ENCODE measurements at places on chromosomes 16 and 17.
A peak's percentile ranks its signal among the peaks of the same experiment; 100 is the strongest.

DNA sequence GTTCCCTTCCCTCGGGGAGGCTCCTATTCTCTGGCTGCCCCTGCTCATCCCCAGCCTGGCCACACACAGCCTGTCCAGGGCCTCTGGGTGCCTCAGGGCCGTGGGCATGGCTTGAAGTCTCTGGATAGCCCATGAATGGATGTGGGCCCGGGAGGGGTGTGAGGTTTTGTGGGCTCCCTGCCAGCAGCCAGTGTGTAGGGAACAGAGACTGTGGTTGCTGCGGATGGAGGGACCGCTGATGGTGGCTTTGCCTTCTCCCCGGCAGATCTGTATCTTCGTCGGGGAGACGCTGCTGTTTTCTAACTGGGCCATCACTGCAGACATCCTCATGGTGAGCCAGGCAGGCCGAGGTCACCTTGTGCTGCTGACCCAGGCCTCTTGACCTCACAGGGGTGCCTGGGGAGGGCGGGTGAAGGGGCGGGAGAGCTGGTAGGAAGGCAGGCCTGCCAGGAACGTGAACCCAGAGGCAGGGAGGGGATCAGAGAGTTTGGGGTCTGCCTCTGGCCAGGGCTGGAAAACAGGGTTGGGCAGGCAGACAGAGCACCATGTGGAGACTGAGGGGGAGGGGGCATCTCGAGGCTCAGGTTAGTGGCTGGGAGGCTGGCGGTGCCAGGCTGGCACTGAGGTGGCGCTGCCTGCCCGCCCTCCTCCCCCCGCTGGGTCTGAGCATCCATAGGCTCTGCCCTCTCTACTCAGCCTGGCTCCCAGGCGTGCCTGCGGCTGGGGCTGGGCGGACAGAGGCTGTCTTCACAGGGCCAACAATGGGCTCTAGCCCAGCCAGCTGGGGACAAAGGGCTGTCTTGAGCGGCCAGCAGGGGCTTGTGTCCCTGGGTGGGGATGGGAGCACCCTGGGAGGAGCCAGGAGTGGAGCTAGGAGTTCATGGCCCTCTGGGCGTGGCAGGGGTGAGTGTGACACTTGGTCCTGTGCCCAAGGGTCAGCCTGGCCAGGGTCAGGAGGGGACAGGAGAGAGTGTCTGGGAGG is 21.4 kb downstream of the MYBBP1A start:
- DNase-seq, result no peak

DNA sequence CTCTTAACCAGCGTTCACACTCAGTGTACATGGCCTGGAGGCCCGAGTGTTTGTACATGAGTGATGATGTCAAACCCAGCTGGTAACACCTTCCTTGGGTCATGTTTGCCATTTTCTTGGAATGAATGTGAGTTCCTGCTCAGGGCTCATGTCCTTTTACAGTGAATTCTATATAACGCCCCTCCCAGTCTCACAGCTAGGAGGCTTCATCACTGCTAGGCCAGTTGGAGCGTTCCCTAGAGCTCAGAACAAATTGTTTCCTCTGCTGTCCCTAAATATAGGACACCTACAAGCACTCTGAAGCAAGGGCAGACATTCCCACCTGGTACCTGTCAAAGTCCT is 5.5 kb downstream of the TIMM22 start:
- peak; percentile 82 for DNase-seq

GRCh38 chr16:65725156-65725845 is 603.4 kb upstream of the CDH11 start:
- peak; percentile 67 for DNase-seq

- DNase-seq, result no peak
Measured at GRCh38 chr16:87171723-87172122, 145.5 kb downstream of the C16orf95 start.

GRCh38 chr17:17572010-17572785 is 19.3 kb downstream of the PEMT start:
- no peak for DNase-seq

GRCh38 chr17:21124086-21124485 is 2.7 kb upstream of the DHRS7B start:
- DNase-seq, result no peak

DNA sequence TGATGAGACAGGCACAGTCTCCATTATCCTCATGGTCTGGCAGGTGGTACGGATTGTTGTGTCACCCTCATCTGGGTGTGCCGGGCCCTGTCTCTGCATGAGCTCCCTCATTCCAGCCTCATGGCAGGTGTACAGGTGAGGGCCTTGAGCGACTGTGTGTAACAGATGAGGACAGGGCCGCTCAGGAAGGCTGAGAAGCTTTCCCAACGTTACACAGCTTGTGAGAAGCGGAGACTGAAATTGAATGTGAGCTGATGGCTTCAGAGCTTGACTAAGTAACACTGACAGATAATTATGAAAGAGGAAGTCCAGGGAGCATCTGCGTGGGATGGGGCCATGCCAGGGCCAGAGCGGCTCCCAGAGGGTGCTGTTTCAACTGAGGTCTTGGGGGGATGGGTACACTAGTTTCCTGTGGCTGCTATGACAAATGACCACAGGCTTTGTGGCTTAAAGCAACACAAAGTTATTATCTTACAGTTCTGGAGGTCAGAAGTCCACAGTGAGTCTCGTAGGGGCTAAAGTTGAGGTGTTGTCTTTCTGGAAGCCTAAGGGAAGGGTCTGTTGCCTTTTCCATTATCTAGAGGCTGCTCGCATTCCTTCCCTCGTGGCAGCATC is 36.7 kb downstream of the CMIP start:
- peak; percentile 83 for DNase-seq

DNA sequence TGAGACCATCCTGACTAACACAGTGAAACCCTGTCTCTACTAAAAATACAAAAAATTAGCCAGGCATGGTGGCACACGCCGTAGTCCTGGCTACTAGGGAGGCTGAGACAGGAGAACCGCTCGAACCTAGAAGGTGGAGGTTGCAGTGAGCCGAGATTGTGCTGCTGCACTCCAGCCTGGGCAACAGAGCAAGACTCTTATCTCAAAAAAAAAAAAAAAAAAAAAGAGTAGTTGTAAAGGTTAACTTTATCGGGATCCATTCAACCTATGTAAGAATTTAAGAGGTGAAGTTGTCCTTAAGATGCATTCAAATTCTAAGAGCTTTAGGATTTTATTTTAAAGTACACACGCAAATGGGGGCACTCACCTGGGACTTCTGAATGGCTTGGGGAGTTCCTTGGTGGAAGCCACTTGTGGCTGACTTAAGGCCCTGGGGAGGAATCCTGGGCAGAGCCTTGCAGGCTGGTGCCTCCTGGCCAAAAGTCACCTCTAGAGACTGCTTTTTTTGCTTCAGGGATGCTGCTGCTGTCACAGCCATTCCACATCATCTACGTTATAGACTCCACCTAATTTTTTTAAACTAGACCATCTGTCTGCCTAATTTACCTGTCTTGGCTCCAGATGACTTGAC is 3.3 kb downstream of the CTCF start:
- DNase-seq, result no peak

DNA sequence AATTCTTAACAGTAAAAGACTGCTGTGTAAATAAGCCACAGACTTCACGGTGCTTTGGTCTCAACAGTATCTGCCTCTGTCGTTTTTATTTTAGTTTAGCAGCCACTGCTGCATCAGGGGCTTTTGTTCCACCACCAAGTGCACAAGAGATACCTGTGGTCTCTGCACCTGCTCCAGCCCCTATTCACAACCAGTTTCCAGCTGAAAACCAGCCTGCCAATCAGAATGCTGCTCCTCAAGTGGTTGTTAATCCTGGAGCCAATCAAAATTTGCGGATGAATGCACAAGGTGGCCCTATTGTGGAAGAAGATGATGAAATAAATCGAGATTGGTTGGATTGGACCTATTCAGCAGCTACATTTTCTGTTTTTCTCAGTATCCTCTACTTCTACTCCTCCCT is 7.9 kb downstream of the HERPUD1 start:
- DNase-seq, result no peak

DNA sequence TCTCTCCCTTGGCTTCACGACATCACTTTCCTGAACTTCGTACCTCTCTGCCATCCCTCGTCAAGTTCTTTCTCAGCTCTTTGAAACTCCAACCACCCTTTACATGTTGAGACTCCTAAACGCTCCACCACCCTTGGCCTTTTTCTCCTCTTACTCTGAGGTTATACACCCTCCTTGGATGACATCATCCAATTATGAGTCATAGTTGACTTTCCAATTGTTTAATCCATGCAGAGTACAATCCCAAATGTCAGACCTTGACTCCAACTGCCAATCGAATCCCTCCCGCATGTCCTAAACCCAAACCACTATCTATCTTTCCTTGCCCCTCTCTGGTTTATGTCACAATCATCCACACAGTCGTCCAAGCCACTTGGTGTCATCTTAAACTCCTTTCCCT is 18.4 kb upstream of the C16orf82 start:
- DNase-seq, result no peak

DNA sequence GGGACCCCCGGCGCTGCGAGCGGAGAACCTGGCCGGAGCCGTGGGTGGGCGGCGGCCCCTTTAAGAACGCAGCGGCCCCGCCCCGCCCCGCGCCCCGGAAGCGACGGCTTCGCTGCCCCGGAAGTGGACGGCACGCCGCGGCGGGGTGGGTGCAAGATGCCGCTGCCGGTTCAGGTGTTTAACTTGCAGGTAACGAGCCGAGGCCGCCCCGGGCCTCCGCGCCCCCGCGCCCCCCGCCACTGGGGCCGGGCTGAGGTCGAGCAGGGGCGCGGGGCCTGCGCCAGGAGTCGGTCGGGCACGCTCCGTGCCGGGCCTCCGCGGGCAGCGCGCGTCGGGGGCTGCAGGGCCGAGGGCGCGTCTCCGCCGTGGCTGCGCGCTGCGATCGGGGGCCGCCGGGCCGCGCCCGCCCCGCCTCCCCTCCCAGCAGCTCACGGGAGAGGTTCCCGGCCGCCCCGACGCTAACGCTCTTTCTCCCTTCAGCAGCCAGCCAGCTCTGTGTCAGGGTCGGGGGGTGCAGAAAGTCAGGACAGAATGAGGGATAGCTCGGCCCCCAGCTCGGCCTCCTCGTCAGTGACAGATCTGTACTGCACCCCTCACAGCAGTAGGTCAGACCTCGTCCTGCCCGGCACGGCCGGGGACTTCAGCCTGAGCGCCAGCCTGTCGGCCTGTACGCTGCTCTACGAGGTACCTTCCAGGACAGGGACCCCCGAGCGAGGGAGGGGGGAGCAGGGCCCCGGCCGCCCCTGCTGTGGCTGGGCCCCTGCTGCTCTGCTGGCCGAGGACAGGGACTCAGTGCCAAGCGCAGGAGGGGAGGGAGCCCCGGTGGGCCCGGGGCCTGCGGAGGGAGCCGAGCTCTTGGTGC is at the start of the genes GPS1 and RFNG:
Gene GPS1, plus strand, starts transcription at position 123 of the 862 bp plus-strand sequence. Its CDS starts 34 bp downstream, at position 157.
Gene RFNG, minus strand, starts transcription at position 36 of the 862 bp plus-strand sequence. CDS start 45 bp downstream, outside the sequence.
- DNase-seq, result peak; percentile 62

- DNase-seq, result no peak
Measured at GRCh38 chr16:23578101-23578830, 17.9 kb downstream of the NDUFAB1 start.

DNA sequence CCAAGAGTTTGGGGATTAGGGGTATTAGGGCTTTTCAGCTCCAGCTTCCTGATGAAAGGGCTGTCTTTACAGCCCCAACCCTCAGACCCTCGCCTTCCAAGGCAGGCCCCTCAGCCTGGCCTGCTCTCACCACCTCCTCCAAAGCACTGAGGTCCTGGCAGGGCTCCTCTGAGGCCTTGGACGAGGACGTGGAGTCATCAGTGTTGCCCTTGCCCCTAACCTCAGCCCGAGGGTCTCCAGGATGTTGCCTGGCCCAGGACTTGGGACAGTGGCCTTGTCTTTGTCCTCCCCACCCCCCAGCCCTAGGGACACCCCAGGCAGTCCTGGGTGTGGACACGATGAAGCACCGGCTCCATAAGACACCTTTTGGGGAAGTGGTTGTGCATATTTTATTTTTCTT is 28.2 kb downstream of the B9D1 start:
- DNase-seq, result no peak

DNA sequence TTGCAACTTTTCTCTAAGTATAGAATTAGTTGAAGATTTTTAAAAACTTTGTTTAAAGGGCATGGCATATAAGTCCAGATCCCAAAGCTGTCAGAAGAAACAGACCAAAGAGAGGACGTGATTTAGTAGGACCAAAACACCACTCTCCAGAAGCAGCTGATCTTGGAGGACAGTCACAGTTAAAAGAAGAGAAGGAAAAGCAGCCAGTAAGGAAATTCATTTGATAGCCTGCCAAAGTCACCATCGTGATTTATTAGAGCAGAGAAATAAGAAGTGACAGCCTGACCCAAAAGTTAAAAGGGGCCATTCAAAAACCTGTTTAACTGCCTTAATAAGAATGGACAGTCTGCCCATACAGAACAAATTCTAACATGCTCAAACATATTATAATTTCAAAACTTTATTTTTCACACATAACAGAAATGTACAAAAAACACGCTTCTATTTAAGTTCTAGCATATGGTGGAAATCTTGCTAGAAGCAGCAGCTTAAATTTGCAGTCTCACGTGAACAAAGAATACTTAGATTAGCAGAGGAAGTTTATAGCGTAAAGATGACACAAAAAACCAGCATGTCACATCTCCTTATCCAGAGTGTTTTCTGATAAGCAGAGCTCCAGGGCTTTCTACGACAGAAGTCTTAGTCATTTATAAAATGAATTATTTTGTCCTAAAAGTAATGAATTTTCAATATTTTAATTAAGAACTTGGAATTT is 37.2 kb downstream of the TXNDC11 start:
- DNase-seq, result no peak
